ENCODE measurements at places on chromosomes 3 and 15. TPM values are rescaled to one million over a fixed set of nuclear protein-coding genes. Genes with fewer than 3 reads are reported as not detected.

CLDN18 gene
- total RNA-seq, result not detected

GREM1 gene
- total RNA-seq, result 35.3 TPM

FYTTD1 gene
- total RNA-seq, result 63.3 TPM

GRCh38 chr3:171516765-171517164 lies 56.6 kb upstream of the TNIK start:
- peak; percentile 32 for DNase-seq

DPH3 gene
- total RNA-seq, result 12.5 TPM

DNA sequence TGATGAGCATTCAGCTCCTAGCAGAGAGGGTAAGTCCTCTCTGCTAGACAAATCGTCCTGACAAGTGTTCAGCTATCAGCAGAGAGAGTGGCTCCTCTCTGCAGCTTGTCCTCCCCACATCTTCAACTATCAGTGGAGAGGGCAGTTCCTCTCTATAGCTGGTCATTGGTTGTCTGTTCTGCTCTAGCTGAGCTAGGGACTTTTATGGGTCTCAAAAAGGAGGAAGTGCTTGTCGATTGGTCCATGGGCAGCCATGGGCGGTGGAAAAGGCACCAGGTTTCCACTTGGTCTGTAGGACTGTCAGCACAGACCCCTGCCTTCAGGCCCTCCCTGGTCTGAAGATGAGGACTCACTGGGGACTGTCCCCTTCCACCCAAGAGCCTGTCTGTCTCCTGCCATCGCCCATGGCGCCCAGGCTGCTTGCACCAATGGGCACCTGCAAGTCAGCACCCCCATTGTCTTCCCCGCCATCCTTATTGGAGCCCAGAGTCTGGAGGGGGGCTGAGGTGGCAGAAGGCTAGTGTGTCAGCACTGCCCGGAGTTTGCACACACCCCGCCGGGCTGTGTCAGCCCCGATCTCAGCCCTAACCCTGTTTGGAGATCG lies 264.7 kb downstream of the ZBBX start:
- DNase-seq, result no peak

- peak; percentile 62 for DNase-seq
Measured at GRCh38 chr15:56244038-56244810, 545 bp upstream of the RFX7 start.

DNA sequence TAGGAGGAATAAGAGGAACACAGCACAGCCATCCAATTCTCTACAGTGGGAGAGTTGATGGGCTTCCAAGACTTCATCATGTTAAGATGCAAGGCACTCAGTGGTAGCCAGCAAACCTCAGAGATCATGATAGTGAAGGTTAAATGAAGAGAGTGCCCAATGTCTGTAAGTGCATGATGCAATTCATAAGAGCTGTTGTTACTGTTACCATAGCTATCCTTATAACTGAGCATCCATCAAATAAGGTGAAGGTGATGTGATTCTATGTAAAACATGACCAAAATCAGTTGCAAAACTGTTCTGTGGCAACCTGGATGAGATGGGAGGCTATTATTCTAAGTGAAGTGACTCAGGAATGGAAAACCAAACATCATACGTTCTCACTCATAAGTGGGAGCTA lies 289.7 kb downstream of the MAGI1 start:
- DNase-seq, result no peak

DNA sequence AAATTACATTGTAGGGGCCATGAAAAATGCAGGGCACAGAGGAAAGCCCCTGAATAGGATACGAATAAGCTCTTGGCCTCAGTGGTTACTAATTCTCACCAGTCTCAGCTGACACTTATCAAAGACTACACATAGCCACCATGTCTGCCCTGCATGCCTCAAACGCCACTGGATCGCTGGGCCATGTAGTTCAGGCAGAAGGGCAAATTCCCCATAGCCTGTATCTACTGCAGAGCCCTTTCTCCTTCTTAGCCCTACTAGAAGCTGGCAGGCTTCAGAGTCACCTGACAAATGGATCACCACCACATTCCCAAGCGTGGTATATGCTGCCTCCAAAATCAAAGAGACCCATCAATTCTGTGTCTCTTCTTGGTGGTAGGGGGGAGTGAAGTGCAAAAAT lies 177.4 kb downstream of the MINAR1 start:
- DNase-seq, result no peak

DNA sequence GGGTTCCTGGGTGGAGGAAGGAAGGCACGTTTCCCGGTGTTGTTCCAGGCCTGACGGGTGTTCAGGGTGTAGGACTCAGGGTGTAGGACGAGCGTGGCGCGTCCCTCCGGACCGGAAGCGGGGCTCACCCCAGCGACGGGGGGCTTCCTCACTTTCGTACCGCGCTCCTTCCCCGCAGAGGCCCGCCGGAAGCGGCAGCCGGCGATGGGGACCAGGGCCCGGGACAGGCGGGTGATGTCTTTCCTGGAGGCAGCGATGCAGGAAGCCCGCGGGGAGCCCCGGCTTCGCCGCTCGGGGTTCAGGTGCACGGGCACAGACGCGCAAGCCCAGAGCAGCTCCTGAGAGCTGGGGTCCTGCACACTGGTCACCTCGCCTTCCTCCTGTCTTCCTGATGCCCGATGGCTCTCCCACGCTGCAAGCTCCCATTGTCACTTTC lies 13.4 kb downstream of the FOXL2NB start:
- no peak for DNase-seq

- no peak for DNase-seq
Measured at GRCh38 chr3:38826001-38826400, 10.0 kb upstream of the SCN10A start.

TAMM41 gene
- 11.1 TPM for total RNA-seq

DNA sequence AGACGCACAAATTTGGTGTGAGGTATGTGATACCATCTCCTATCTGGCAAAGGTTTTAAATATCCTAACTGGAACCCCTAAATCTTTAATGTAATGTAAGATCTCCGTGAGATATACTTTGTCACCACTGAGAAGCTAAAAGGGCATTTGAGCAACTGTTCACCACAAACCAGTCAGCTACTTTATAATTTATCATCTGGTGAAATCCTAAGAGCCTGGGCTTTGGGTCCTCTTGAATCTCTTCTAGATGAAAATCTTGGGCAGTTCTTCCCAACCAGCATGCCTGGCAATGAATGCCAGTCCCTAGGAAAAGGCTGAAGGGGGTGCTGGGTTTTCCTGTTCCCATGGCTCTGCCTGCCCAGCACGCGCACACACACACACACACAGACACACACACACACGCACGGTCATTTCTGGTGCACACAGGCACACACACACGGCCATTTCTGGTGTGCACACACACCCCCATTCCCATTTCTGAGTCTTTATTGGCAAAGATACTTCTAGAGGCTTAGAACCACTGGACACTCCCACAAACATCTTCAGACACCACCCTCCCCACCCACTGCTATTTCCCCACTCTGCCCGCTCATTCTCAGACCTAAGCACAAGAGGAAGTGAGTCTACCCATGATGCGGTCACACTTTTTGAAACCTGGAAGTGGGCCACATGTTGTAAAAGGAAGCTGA lies 72.6 kb downstream of the MYO1E start:
- peak; percentile 97 for DNase-seq

OIP5 gene
- 67.7 TPM for total RNA-seq

MOBP gene
- total RNA-seq, result not detected

GRCh38 chr3:65678516-65678915 lies 360.2 kb downstream of the MAGI1 start:
- DNase-seq, result no peak

GNB5 gene
- total RNA-seq, result 60.7 TPM

DNA sequence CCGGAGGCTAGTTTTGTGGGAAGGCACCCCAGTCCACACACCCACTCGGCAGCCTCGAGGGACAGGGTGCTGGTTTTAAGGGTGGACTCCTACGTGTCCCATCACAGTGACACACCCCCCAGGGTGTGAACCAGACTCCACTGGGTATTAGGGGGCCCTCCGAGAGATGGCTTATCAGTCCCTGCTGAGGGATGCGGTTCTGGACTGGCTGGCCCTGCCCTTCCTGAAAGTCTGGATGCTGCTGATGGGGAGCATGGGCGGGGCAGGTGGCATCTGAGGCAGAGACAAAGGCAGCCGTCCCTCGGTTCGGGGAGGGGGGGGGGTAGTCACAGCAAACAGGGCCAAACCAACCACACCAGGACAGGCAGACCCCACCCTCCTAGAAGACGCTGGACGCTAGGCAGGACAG lies 939 bp upstream of the ULK3 start:
- no peak for DNase-seq

SLC2A2 gene
- not detected for total RNA-seq

GRCh38 chr15:85755942-85756341 lies 38.8 kb downstream of the KLHL25 start:
- DNase-seq, result no peak

GOLGA8Q gene
- not detected for total RNA-seq

DNA sequence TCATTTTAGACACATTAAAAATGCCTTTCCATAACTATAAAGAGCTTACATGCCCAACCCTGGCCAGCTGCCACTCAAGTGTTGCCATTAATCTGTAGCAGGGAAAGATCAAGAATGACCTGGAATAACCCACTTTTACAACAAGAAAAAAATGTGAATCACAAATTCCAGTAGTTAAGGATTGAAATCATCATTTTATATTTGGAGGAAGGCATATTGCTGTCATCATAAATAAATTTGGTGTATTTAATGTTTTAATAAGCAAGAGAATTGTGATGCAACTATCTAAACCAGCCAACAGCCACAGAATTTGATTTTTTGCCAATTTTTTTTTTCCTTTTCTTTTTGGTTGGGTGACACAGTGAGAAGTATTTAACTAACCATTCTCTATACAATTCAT lies 240.0 kb upstream of the SEMA6D start:
- no peak for DNase-seq

DNA sequence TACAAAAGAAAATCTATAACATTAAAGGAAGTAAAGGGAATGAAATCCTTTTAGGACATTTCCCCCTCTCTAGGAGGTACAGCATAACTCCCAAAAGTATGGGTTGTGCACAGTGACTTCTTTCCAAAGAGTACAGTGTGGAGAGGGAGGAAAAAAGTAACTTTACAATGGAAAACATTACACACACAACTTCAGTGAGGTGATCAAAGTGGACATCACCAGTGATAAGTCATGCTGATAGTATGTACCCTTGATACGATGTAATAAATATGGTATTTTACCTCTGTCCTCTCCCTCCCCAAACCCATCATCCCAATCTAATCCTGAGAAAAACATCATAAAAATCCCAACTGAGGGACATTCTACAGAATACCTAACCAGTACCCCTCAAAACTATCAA lies 10.8 kb downstream of the PLD1 start:
- DNase-seq, result no peak

GRCh38 chr15:68309024-68309423 lies 31.5 kb downstream of the FEM1B start:
- no peak for DNase-seq

DNA sequence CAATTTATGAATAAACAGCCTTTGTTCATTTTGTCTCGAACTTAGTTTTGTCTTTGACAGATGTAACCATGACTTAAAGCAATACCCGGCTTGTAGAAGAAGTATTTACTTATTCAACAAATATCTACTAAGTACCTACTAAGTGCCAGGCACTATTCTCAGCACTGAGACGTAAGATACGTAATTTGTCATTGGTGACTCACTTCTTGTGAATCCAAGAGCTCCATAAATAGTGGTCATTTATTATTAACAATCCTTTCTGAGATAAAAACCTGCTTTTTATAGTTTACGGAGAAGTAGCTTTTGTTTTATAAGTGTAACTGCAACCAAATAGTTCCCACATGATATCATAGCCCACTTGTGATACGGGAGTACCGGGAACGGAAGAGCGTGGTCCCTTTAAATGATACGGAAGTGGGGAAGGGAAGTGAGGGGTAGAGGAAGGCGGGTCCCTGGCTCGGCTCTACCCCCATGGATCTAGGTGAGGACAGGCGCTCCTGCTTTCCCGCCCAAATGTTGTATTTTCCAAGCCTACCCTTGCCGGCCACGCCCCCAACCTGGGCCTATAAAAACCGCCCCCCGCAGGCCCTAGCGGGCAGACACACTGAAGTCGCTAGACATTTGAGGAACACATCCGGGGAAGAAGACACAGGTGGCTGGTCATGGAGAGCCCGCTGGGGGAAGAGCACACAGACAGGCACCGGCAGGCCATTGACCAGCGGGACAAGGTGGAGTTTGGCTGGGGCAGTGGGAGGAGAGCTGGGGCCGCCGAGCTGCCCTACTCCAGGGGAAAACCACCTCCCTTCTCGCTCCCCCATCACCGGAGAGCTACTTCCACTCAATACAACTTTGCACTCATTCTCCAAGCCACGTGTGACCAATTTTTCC lies at the start of gene SAMMSON:
Gene SAMMSON, plus strand, starts transcription at position 594 of the 888 bp plus-strand sequence.
- peak; percentile 24 for DNase-seq

DNA sequence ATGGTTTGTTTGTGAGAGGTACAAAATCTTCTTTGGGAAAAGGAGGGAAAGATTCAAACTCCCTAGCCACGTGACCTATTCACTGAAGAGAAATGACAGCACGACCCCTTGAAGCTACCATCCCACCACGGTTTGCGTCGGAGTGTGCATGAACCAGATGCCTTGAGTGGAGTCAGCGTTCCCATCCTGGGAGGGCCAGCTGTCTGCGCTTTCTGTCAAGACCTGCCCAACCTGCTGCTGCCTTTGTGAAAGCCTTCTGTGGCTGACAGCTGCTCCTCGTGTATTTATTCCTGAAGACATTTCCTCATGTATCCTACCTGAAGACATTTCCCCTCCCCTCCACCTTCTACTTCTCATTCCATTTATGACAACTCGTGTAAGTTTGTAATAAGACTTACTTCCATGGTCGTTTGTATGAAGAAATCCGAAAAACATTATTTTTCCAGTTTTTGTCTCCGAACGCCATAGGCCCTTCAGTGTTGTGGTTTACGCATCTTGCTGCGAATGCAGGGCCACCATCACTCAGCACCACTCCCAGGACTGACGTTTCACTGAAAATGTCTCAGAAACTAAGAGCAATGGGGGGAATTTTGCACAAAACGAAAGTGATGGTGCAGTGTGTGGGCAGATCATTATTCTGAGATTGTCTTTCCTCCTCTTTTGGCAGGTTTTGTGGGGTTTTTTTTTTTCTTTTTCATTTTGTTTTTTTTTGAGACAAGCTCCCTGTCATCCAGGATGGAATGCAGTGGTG lies 18.9 kb downstream of the EBLN2 start:
- DNase-seq, result no peak

HESX1 gene
- not detected for total RNA-seq

TTLL13 gene
- 0.06 TPM for total RNA-seq

GRCh38 chr3:64837126-64837738 lies 149.4 kb upstream of the ADAMTS9 start:
- DNase-seq, result no peak

DNA sequence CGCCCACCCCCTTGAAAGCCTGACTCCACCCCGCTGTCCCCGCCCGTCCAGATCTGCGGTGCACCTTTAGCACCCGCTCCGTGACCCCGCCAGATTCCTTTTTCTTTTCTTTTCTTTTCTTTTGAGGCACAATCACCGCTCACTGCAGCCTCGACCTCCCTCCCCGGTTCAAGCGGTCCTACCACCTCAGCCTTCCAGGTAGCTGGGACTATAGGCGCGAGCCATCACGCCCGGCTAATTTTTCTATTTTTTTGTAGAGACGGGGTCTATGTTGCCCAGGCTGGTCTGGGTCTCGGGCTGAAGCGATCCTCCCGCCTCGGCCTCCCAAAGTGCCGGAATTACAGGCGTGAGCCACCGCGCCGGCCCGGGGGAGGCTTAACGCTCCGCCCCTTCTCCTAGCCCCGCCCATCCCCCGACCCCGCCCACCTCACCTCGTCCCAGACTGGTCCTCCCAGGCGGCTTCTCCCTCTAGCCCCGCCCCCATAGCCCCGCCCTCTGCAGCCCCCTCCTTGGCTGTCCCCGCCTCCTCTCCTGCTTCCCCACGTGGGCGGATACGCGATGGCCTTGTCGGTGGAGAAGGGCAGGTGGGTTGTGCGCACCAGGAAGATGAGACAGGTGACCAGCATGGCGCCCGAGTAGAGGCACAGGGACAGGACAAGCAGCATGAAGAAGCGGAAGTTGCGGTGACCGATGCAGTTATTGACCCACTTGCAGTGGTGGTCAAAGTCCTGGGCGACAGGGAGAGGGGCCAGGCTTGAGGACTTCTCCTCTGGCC lies 3.2 kb downstream of the ZDHHC19 start:
- no peak for DNase-seq
